ENCODE measurements at places on chromosomes 4 and X.

GRCh38 chr4:152038238-152038637 lies 277.4 kb upstream of the GATB start:
- peak; percentile 30 for DNase-seq

DNA sequence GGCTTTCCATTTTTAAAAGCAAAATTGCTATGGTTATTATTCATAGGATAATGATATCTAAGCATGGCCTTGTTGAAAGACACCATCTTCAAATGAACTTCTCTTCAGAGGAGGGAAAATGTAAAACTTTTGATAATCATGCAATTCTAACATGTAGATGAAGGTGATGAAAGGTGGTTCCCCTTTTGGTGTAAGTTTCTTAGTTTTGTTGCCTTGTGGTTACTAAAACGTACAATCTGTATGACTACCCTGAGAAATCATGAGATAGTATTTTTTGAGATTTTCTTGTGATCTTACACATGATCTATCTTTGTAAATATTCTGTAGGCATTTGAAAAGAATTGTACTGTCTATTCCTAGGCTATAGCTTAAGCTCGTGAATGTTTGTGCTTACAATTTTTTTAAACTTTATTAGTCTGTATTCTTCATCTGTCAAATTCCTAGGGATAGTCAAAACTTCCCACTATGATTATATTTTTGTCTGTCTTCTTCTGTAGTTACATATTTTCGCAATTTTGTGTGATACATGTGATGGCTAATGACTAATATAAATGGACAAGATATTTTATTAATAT lies 47.5 kb downstream of the PTPN13 start:
- DNase-seq: no peak

DNA sequence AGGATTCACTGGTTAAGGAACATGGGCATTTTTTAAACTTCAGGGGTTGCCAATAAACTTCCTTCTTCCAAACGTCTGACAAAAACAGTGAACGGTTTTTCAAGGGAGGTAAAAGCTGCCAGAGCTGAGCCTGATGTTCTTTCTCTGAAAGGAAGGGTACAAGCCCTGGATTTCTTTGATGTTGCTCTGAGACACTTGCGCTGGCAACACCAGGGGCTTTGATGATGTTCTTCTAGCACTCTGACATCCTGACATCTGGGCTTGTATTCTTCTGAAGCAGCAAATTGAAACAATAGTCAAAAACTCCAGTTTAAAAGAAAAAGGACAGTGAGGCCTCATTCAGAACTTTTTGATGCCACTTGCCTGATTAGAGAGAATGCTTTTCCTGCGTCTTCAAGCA lies 11.8 kb downstream of the FTHL17 start:
- no peak for DNase-seq

- peak; percentile 11 for DNase-seq
These were observed 1.8 kb downstream of the CPEB2 start for GRCh38 chr4:15003891-15004738.

DNA sequence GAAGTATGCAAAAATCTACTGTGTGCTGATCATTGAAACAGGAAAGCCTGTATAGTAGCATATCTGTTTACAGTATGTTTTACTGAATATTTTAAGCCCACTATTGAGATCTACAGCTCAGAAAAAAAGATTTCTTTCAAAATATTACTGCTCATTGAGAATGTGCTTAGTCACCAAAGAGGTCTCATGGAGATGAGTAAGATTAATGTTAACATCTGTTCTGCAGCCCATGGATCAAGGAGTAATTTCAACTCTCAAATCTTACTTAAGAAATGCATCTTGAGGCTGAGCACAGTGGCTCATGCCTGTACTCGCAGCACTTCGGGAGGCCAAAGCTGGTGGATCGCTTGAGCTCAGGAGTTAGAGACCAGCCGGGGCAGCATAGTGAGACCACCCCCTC lies 3.3 kb downstream of the RNF4 start:
- DNase-seq: no peak

GRCh38 chrX:103356858-103357257 lies 552 bp downstream of the TCEAL9 start:
- DNase-seq: no peak

DNA sequence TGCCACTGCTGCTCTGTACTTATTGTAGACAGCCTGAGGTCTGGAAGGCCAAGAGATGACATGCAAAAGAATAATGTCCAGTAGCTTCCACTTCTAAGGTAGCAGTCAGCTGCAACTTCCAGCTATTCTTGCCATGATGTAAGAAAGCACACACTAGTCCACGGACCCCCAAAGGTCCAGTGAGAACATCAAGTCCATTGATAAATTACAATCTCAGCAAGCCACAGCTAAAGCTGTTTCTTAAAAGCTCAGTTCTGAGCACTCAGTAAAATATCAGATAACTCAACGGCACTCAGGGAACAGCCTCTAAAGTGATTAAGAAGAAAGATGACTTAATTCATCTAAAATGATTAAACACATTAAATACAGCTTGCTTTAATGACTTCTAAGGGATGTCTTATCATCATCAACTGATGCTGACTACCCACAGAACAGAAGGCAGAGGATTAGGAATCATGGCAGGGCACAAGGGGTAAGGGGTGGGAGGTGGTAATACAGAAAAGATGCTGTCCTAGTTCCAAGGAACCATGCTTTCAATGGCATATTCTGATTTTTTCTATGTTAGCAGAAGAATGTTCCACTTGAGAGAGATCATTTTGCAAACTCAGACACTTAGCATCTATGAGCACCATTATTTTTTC lies 99.1 kb upstream of the CBR4 start:
- DNase-seq: no peak

- no peak for DNase-seq
These were observed 196.9 kb downstream of the NWD2 start for GRCh38 chr4:37441231-37442061.

GRCh38 chr4:184934184-184934583 lies 84.1 kb upstream of the HELT start:
- no peak for DNase-seq

GRCh38 chrX:135489542-135489941 lies 30.9 kb upstream of the INTS6L start:
- DNase-seq: no peak

GRCh38 chrX:124289443-124289842 lies 43.0 kb upstream of the TEX13D start:
- no peak for DNase-seq

DNA sequence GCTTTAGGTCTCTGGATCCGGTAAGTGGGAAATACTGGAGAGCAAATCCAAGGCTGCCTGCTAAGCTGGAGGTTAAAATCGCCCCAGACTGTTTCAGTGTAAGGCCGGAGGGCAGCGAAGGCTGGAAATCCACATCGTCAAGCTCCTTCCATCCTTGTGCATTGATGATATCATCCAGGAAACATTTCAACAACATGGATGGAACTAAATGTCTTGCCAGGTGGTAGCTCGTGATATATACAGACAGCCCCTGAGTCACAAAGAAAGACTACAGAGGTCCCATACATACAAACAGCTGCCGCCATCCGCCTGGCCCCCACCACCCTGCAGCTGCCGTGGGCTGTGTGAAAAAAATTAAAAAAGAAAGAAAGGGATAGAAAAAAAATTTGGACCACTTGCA lies 148.9 kb upstream of the RBPJ start:
- DNase-seq: peak; percentile 52

- peak; percentile 32 for DNase-seq
These were observed 126.5 kb downstream of the QDPR start for GRCh38 chr4:17385403-17385802.

- peak; percentile 20 for DNase-seq
These were observed 35.9 kb downstream of the ETDC start for GRCh38 chrX:135345107-135345589.

GRCh38 chr4:684623-685327 lies 4.2 kb downstream of the SLC49A3 start:
- no peak for DNase-seq

DNA sequence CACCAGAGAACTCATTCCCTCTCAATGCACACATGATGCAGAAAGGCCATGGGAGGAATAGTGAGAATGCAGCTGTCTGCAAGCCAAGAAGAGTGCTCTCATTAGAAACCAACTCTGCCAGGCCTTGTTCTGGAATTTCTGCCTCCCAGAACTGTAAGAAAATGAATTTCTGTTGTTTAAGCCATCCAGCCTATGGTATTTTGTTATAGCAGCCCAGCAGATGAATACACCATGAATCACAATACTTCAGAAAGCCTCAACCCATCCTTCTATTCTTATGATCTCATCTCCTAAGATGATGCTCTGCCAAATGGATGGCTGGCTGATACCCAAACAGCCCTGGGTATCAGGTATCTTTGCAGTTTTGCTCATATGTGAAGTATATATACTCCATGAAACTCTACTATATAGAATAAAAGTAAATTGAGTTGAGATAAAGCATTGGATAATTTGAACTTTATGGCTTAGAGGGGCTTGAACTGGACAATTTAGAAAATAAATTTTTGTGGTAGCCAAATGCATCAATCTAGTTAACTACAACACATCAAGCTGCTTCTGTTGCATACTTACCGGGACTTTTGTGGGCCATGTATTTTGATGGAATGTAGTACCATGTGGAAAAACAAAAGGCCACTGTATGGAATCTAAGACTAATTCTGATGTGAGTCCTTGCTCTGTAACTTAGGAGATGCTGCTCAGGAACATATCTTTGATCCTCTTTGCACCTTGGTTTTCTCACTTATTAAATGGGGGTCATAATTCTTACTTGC lies 245.9 kb downstream of the HS3ST1 start:
- DNase-seq: no peak

- no peak for DNase-seq
These were observed 105.0 kb upstream of the ANXA3 start for GRCh38 chr4:78446619-78447018.

DNA sequence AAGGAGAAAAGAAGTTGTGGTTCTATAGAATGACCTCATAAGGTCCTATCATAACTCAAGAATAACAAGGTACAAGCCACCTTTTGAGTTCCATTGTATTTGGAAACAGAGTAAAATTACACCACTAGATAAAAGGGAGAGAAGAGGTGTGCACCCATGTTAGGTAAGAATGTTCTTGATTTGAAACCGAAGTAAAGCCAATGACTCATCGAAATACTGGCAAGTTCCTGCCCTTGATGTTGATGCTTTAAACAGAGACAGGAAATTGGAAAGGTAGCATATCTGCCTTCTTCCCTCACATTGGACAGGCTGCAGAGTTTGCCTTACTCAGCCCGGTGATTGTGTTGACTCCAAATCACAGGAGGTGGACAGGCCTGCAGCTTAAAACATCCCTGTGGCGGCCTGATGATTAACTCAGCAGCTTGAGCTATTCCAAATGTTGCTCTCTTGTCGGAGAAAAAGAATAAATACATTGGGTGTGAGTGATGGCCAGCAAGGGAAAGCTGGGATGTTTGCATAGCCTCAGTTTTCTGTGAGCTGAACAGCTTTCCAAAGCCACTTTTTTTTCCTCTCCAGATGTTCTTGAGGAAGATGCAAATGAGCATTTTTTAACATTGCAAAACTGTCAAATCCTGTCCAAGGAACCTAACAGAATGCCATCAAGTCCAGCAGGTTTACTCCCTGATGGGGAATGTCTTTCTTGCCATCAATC lies 321.1 kb downstream of the NKX6-1 start:
- no peak for DNase-seq

DNA sequence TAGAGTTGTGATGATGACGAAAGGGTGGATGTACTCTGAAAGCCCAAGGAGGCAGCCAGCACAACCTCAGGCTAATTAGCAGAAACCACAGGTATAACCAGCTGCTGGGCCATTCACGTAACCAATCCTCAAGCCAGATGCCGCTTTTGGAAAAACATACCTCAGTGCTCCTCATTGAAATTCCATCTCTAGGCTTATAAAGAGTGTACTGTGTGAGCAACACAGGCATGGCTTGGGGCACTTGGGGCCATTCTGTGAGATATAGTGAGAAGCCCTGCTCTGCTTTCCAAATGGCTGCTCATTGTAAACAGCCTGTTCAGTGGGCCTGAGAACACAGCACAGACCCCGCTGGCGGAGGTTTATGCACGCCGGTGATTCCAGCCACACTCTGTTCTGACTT lies 182.1 kb upstream of the HHIP start:
- no peak for DNase-seq

- DNase-seq: no peak
These were observed 18.8 kb upstream of the TBC1D8B start for GRCh38 chrX:106783716-106784115.

DNA sequence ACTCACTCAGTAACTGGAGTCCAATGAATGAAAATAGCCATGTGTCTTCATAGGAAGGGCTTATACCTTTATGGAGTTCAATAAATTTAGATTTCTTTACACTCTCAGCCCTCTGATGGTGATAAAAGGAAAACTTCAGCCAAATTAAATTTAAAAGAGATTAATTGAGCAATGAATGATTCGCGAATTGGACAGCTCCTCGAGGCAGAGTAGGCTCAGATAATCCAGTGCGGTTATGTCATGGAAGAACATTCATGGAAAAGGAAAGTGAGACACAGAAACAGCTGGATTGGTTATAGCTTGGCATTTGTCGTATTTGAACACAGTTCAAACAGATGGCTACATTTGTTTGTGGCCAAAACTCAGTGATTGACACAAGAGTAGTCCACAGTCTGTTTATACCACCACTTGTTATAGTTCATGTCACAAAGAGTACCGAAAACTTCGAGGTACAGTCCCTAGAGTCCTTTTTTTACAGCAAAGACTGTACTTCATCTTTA lies 54.6 kb upstream of the TACR3 start:
- DNase-seq: no peak

- no peak for DNase-seq
These were observed 718 bp downstream of the SPIN3 start for GRCh38 chrX:56994375-56995270.

- peak; percentile 19 for DNase-seq
These were observed 173.9 kb upstream of the PGRMC2 start for GRCh38 chr4:128461291-128462102.

- no peak for DNase-seq
These were observed 188.3 kb upstream of the RPS6KA3 start for GRCh38 chrX:20455001-20455400.

DNA sequence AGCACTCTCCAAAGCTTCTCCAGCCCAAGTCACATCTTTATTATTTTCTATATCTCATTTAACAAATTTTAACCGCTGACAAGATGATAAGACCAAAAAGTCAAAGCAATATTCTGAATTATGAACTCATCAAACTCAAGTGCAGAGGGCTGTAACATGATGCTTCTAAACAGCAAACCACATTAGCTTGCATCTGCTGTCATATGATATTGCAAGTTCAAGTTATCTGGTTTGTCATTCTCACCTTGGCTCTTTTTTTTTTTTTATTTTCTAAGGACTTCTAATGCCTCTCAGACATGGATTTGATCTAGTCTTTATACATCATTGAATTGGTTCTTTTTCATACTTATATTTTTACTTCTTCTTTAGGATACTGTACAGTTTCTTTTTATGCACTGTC lies 93.4 kb downstream of the SLC10A7 start:
- no peak for DNase-seq

All from hepatic stellate cell (primary cell).